Epithelial cell of prostate (primary cell): ENCODE measurements at places on chromosomes 7 and 10.
A peak's percentile ranks its signal among the peaks of the same experiment; 100 is the strongest.

GRCh38 chr10:101214446-101215396 lies 14.5 kb downstream of the LBX1 start:
- DNase-seq, result no peak

GRCh38 chr7:121398246-121398645 lies 2.1 kb upstream of the FAM3C start:
- no peak for DNase-seq

DNA sequence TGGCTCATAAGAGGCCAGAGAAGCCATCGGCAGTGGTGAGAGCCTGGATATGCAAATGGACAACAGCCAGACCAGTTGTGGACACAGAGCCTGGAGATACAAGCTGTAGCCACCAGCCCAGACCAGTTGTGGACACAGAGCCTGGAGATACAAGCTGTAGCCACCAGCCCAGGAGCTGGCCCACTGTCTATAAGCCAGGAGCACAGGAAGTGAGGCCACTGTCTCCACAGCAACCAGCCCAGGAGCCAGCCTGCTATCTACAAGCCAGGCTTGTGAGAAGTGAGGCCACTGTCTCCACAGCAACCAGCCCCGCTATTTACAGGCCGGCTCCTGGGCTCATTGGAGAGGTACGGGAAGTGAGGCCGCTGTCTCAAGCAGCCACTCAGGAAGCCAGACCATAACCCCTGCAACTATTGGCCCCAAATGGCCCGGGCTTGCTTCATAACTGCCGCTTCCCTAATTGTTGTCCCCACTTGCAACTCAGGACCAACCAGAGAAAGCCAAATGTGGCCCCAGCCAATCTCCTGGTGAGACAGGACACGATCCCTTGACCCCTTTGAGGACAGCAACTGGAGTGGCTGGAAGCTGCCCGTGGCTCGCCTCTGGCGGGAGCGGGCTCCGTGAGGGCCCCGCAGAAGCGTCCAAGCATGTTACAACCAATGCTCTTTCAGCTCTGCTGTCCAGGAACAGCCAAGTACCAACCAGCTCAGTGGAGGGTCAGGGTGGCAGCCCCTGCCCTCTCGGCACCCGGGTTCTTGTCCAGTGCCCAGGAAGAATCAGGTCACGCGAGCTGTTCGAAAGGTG lies 44.1 kb upstream of the CNPY1 start:
- no peak for DNase-seq

- DNase-seq, result no peak
These were observed 1.3 kb downstream of the RFC2 start for GRCh38 chr7:74252893-74253292.

GRCh38 chr7:1400371-1400770 lies 58.9 kb downstream of the MICALL2 start:
- no peak for DNase-seq

DNA sequence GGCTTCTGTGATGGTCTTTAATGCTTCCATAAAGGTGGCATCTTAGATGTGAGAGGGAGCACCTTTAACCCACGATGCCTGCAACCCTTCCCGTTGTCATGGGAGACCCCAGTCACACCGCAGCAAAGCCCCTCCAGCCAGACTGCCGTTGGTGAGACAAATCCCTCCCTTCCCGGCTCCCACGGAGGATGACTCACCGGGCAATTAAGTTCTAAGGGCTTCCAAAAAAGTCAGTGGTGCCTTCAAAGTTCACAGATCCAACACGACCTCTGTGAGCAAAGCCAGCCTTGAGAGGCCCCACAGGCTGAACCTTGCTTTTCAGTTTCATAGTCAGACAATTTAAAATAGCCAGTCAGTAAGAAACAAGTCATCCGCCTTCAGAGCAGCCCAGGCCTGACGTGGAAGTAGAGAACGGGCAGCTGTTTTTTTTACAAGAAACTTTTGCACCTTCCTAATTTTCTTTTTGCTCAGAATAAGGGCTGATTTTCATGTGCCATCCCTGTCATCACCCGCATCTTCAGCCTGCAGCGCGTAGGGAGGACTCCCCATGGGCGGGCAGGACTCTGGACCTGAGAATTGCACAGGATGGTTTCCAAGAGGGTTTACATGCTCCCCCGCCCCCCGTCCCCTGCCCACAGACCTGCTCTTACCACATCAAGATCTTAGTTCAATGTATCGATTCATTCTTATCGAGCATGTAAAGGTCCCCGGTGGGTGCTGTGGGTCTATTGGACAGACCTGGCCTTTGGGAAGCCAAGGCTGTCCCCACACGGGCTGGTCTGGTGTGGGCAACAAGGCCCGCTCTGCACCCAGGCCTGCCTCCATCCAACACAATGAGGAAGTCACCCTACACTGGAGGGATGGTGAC lies 333.9 kb downstream of the DNAJB6 start:
- no peak for DNase-seq

GRCh38 chr10:23331567-23332301 lies 12.9 kb downstream of the C10orf67 start:
- DNase-seq, result peak; percentile 70

GRCh38 chr7:157271991-157272324 lies 64.8 kb upstream of the DNAJB6 start:
- peak; percentile 87 for DNase-seq
